Umbilical cord (tissue), 2 donors: ENCODE measurements at places on chromosomes 4 and X. TPM values are rescaled to one million over a fixed set of nuclear protein-coding genes. Genes with fewer than 3 reads are reported as not detected.

GRCh38 chr4:7759216-7759615 is 180.4 kb downstream of the AFAP1 start:
- no peak for DNase-seq

Gene CA5B
- total RNA-seq: 6.3 TPM

- DNase-seq: no peak
Observed at GRCh38 chr4:111454961-111455360, 690.3 kb upstream of the FAM241A start.

Gene AIMP1
- total RNA-seq: 33.7 TPM

- DNase-seq: no peak
Observed at GRCh38 chr4:57580710-57581599, 470.8 kb upstream of the IGFBP7 start.

Gene NPY2R
- total RNA-seq: 1.4 TPM
